Stimulated activated CD8-positive, alpha-beta memory T cell treated with anti-CD3 and anti-CD28 coated beads, Interleukin-7, amount 100 ng/mL, for 24 hours (primary cell): ENCODE measurements at places on chromosomes 2 and 18.

DNA sequence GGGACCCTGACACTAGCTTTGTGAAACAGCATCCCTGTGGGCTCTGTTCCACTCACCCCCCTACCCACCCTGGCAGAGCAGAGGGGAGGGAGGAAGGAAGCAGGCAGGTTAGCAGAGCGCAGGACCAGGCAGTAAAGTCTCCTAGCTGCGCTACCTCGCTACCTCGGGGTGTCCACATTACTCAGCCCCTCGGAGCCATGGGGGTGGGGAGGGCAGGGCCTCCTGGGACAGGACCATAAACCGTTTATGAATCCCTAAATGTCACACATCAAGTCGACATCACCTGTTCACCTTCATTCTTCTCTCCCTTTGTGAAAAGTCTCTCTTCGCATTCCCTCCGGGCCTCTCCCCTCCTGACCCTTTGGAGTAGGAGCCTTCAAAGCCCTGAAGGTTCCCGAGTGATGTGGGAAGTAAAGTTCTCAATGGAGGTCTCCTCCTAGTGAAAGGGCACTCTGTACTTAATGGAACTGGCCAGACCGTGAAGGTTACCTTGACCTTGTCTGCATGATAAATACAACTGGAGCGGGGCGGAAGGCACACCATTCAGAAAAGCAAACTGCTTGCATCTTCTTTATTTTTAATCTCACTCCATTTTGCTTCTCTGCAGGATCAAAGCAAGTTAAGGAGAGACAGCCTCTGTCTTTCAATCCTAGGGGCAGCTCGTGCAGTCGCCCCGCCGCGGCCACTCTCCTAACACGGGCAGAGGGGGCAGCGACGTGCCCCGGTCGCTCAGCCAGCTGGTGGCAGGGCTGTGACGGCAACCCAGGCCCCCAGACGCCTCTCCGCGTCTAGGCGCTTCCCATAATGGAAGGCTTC lies 23.7 kb upstream of the SMAD7 start:
- no peak for DNase-seq

DNA sequence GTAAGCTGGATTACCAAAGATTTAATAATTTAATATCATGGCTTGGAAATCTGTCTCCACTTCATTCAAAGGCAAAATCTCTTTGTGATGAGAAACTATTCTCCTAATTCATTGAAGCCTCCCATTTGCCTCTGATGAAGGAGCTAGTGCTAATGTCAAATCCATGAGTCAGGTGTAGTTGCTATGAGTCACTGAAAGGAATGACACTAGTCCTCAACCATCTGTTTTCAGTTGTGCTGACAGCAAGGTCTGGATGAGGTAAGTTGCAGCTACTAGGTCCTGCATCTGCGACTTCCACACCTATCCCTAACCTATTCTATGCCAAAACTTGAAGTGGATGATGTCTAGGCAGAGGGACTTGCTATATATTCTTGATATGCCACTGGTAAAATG lies 324.0 kb upstream of the UBE2E3 start:
- DNase-seq = no peak

GRCh38 chr2:111176388-111176787 lies 55.7 kb downstream of the BCL2L11 start:
- DNase-seq = no peak

- no peak for DNase-seq
Observed at GRCh38 chr2:189421644-189422043, 19.6 kb upstream of the WDR75 start.

DNA sequence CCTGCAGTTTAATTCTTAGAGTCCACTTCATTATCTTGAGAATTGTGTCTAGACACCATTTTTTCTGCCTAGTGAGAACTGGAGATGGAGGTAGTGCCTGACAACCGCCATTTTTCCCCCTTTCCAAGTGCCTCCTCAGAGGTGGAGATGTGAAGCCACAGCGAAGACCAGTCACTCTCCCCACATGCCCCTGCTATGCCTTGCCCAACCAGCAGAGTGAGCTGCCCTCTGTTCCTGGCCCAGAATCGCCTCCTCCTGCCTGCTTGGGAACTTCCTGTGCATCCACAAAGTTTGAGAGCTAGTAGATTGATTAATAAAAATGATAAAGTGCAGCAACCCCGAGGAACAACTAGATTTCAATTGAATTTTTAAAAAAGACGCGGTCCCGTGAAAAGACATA lies 123.3 kb downstream of the CLIP4 start:
- DNase-seq = no peak

GRCh38 chr18:63883617-63884016 lies 3.9 kb upstream of the SERPINB2 start:
- DNase-seq = no peak
